ENCODE measurements at places on chromosomes 3 and 15.

DNA sequence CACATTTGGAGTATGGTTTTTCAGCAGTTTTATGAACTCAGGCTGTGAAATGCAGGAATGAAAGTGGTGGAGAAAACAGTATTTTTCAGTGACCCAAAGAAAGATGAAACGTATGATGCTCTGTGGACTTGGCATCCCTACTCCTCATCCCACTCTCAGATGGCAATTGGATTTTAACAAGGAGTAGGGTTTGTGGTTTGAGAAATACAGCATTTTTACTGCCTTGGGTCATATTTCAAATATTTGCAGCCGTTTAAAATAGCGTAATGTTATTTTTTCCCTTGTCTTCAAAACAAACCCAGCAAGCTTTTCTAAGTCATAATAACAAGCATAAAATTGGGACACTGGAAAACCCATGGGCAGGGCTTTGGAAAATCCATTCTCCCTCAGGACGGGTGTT is 117.2 kb upstream of the LRIG1 start:
- DNase-seq = no peak

DNA sequence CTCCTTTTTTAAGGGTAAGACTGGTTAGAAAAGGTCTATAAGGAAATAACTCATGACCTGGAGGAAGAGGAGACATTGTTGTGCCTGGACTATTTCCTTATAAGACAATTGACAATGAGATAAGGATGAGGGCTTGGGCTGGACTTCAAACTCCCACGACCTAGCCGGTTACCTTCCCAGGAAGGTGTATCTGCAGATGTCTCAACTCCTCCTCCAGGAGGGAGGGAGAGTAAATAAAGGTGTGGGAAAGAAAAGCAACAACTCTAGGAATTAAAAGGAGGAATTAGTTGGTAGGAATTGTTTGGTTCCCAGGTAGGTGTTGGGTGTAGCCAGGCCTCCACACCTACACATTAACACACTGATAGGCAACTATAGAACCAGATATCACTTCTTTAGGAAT is 97.8 kb upstream of the TBL1XR1 start:
- no peak for DNase-seq

GRCh38 chr3:33773637-33774036 is 24.8 kb upstream of the PDCD6IP start:
- DNase-seq = no peak

DNA sequence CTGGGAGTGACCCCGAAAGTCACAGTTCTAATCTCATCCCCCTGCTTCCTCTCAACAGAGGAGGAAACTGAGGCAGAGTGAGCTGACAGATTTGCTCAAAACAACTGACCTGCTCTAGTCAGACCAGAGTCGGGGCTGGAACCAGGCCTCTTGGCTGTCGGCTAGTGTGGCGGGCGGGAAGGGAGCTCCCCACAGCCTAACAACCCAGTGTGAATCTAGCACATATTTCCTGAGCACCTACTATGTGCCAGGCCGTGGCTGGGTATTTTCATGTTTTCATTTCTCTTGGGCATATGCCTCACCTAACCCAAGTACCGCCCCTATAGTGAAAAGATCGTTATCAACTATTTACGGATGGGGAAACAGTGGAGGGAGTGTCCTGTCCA is 27.2 kb downstream of the GRIP2 start:
- DNase-seq = no peak

Measured in activated CD4-positive, alpha-beta T cell treated with anti-CD3 and anti-CD28 coated beads for 4 hours (primary cell).